ENCODE measurements at places on chromosomes 2 and 18.

DNA sequence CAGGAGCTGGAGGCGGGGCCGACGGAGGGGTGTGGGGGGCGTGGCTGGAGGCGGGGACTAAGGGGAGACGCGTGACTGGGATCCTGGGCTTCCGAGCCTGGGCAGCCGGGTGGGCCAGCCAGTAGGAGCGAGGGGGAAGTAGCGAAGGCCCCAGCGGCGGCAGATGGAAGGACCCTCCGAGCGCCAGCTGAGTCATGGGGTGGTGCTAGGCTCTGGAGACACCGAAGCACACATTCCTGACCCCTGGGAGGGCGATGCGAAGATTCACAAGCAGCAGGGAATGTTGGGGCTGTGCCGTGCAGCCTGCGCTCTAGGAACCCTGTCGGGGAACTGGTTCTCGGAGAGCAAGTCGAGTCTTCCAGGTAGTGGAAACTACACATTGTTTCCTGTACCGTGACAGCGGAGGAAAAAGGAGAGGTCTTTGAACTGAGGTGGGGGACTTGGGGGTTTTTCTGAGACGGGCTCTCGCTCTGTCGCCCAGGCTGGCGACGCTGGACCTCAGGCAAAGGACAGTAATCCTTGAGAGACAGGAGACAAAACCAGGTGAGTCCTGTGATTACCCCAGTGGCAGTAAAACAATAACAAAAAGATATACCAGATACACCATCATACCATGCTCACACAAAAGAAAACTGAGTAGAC lies 650 bp upstream of the AFG3L2 start:
- DNase-seq, result no peak

DNA sequence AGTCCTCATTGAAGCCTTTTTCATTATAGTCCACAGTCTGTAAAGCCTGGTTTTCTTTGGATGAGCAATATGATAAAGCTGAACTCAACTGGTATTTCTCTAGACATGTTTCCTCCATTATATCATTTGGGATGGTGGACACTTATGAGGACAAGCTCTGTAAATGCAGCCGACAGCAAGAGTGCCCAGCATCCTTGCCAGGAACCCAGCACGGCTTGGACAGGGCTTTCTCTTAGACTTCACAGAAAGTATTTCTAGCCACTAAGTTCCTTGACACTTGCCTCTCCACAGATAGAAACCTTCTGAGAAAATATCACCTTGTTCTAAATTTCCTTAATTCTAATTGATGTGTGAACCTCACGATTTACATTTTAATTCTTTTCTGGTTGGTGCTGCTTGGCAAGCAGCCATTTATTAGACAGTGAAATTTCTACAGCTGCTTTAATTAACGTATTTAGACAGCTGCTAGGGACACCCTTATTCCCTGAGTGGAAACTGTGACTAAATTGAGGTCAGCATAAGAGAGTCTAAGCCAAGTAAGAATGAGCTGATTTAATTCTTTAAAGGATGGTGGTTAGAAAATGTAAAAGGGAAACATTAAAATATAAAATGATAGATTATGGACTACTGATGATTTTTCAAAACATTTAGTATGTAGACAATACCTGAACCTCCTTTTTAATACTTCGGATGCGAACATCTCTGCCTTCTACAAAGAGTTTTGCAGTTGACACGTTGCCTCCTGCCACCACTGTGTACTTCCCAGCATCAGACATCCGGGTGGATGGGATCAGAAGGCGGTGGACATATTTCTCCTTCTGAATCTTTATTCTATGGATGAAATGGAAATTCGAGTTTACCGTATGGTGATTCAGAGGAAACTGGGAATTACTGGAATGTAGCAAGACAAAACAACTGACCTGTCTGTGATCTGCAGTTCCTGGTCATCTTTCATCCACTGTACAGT lies 39.8 kb downstream of the TTN start:
- DNase-seq, result no peak

GRCh38 chr2:46885376-46885775 lies 30.2 kb downstream of the MCFD2 start:
- no peak for DNase-seq

DNA sequence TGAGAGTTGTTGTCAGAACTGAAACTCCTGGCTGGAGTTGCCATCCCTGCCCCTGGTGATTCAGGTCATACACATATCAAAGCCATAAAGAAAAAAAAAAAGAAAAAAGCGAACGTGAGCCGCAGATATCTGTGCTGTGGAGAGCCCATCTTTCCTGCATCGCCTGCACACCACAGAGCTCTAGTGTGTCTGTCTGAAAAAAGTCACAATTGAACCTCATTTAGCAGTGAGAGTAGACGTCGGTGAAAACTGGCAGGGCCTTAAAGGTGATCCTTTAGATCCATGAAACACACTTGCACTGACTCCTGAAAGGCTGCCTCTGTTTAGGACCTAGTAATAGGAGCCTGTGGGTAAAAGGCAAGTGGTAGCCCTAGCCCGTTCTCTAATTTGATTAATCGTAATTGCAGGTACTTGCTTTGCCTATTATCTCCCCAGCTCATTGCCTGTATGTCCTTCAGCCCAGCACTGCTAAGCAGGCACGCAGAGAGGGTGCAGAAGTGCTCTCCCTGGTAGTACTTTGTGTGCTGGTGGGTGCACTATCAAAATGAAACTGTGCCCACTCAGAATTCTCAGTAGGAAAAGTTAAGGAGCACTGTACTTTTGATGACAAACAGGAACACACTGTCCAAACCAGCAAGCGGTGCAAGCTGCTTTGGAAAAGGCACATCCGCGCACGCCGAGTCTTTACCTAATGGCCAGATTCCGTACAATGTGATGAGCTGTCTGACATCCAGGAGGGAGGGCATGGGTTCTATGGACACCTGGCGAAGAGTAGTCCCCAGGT lies 103.5 kb upstream of the ASB18 start:
- no peak for DNase-seq

DNA sequence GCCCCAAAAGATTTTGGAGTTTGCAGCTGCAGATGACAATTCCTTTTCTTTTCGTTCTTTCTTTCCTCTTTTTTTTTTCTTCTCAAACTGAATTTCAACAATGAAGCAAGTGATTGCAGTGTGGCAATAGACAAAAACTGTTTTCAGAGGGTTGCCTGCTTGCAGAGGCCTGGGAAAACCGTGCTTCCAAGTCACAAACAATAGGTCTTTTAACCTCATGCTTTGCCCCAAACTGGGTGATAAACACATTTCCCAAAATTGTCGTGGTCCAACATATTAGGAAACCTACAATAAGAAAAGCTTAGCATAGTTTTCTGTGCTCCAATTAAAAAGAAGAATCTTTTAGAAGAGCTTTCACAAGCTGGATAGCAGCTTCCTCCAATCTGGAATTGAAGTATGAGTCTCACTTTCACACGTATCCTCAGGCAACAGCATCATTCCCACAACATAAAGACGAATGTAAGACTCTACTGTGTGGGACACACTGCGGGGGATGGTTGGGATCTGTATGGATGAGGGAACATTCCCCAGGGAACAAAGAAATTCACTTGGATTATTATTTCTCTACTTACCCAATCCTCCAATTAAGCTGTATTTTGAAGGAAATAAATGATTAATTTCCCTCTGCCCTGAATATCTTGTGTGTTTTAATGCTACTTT lies 656.1 kb downstream of the RNF144A start:
- no peak for DNase-seq

GRCh38 chr18:75775121-75775520 lies 347.6 kb upstream of the SMIM21 start:
- no peak for DNase-seq

DNA sequence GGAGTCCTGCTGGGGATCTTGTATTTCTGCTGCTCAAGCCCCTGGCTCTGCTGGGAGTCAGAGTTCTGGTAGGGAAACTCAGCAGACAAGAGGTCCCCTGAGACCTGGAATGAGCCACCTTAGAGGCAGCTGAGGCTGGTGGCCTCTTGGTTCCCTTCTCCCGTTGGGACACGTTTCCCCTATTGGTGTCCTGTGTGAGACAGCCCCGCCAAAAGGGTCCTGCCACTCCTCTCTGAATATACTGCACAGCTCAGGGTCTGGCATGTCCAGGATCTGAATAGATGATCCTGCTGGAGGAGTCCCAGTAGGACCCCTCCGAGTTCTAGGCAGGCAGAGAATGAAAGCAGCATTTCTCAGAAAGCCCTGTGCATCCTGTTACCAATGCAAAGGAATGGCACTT lies 2.0 kb upstream of the RALB start:
- DNase-seq, result no peak

GRCh38 chr2:167240671-167241070 lies 352.4 kb downstream of the XIRP2 start:
- no peak for DNase-seq

GRCh38 chr2:233363744-233364235 lies 9.5 kb downstream of the DGKD start:
- no peak for DNase-seq
